Calu3 (cell line): ENCODE measurements at places on chromosomes 6 and 20. TPM values are rescaled to one million over a fixed set of nuclear protein-coding genes. Genes with fewer than 3 reads are reported as not detected.

The POM121L2 gene
- not detected in 2 replicates for total RNA-seq

The TMEM151B gene
- total RNA-seq, result 0.12 TPM in 1 of 2 replicates, not detected in the other

DNA sequence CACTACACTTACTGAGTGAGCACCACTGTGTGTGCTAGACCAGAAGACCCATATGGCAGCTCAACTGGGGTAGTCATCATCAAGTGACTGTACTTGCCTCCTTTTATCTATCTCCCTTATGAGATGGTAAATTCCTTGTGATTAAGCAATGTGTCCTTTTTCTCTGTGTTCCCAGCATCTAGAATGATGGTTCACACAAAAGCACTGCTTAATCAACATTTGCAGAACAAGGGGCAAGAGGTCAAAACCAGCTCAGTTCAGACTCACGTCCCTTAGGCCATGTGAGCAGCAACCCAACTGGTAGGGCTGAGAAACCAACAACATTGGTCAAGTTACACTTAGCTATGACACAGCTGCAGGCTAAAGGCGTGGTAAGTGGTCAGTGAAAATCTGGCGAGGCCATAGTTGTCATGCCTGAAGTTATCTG lies 10.0 kb downstream of the TRAM2 start:
- no peaks in the 10 kb centered on the region for H3K36me3 ChIP-seq
- DNase-seq, result no peak
- H3K4me3 ChIP-seq, result no peak overlapping the region

DNA sequence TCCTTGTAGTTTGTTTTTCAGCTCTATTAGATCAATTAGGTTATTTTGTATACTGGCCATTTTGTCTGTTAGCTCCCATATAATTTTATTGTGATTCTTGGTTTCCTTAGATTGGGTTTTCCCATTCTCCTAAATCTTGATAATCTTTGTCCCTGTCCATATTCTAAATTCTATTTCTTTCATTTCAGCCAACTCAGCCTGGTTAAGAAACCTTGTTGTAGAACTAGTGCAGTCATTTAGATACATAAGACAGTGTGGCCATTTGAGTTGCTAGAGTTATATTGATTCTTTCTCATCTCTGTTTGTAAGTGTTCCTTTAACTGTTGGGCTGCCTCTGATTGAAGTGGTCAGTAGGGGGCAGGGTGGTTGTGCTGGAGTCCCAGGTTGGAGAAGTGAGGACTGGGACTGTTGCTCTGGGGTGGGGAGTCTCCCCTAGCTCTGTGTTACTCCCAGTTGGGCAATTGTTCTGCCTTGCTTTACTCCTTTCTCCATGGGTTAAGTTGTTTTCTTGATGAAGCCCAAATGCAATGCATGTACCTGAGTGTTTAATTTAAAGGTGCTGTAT lies 98.8 kb upstream of the NRN1 start:
- no peak overlapping the region for H3K4me3 ChIP-seq
- no peak for DNase-seq
- no peaks in the 10 kb centered on the region for H3K4me1 ChIP-seq
- H3K27me3 ChIP-seq, result no peaks in the 10 kb centered on the region
- no peak overlapping the region for H3K27ac ChIP-seq

DNA sequence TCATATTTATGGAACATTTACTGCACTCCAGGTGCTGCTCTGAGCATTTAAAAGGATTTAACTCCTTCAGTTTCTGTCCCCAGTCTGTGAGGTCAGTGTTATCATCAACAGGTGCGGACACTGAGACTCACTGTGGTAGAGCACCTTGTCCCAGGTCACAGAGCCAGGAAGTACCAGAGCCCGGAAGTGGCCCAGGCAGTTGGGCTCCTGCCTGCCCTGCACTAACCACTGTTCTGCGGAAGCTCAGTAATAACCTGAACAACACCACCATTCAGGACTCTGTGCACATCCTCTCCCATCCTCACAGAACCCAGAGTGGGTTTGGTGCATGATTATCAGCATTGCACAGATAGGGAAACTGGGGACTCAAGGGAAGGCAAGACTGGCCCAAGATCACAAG lies 16.8 kb upstream of the SIRPG start:
- no peaks in the 10 kb centered on the region for H3K36me3 ChIP-seq
- H3K27ac ChIP-seq, result no peak overlapping the region
- no peaks in the 10 kb centered on the region for H3K4me1 ChIP-seq
- no peak overlapping the region for H3K4me3 ChIP-seq
- peaks cover 34% of the 10 kb centered on the region for H3K27me3 ChIP-seq

- no peaks in the 10 kb centered on the region for H3K36me3 ChIP-seq
- no peaks in the 10 kb centered on the region for H3K4me1 ChIP-seq
- H3K27me3 ChIP-seq, result peaks cover 78% of the 10 kb centered on the region
- no peak overlapping the region for H3K27ac ChIP-seq
- peak; percentile 59 for DNase-seq
- H3K4me3 ChIP-seq, result no peak overlapping the region
Observed at GRCh38 chr6:39377539-39377950, 55.0 kb upstream of the KCNK16 start.
